NB4 (cell line): ENCODE measurements at places on chromosomes 2 and 18.

GRCh38 chr18:75173125-75173432 lies 35.9 kb downstream of the PTGR3 start:
- peak; percentile 70 for DNase-seq

- DNase-seq: no peak
Observed at GRCh38 chr18:23619388-23619881, 33.1 kb upstream of the NPC1 start.

DNA sequence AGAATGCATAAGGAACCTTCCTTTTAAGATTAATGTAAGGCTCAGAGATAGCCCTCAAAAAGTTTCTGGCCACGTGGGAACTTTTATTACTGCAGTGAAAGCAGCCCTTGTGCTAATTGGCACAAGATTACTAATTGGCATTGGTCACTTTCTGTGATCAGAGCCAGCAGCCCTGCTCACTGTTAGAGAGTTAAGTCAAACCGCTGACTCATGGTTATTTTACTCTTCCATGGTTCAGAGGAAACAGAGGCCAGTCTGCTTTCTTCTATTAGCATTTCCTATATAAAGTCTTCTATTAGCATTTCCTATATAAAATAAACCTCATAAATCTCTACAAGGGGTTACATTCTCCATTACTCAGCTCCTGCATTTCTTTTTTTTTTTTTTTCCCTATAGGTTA lies 1.5 kb upstream of the SLC35G4 start:
- DNase-seq: no peak

DNA sequence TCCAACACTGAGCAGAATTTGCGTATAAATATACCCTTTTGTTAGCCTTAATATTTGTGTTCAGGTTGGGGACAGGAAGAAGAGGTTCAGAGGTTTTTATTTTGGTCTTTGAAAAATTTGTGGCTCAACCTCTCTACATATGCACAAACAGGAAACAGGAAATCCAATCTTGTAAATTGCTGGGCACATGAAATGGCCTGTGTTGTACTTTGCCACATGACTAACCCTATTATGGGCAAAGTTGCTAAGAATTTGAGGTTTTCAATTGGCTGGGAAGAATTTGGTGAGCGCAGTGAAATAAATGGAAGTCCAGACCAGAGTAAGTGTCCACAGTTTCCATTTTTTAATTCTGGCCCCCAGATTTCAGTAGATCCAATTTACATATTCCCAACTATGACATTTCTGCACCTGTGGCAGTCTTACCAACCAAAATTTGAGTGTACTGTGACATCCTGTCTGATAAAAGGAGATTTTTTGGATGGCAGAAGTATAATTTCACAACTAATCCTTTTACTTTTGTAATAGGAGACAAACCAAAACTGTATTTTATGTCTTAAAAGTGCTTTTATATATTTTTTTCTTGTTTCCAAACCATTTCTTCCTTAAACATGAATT lies 63.6 kb downstream of the COX7A2L start:
- peak; percentile 70 for DNase-seq

- no peak for DNase-seq
Observed at GRCh38 chr2:74089816-74090745, 57.6 kb downstream of the BOLA3 start.

DNA sequence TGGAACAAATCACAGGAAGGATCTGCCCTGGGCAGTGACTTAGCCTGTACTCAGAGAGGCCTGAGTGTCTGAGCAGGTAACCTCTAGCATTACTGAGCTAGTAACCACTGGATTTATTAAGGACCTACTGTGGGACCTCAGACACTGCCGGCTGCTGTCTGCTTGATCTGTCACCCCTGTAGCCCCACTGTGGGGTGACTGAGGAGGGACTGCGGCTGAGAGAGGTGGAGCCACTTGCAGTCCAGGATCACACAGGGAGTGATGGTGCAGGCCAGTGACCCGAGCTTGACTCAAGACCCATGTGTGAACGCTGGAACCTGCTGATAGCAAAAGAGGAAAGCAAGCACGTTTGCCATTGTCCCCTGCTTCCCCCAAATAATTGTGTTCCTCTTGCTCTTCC lies 15.6 kb downstream of the CHMP1B start:
- no peak for DNase-seq

GRCh38 chr2:200445284-200445683 lies 64.6 kb downstream of the KCTD18 start:
- no peak for DNase-seq

DNA sequence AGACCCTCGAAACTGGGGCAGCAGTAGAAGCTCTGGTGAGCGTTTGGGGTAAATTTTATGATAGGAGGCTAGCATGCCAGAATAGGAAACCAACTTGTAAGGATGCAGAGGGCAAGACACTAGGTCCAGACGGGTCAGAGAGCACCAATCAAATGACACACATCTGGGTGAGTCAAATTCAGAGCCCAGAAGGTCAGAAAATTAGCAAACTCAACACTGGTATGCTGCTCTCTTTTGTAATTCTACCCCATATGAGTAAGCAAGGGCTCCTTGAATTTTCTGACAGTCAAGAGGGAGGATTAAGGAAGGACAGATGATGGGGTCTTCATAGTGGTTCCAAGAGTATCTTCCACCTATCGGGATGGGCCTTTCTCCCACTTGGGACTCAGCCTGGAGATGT lies 209.8 kb downstream of the BCL2 start:
- no peak for DNase-seq

DNA sequence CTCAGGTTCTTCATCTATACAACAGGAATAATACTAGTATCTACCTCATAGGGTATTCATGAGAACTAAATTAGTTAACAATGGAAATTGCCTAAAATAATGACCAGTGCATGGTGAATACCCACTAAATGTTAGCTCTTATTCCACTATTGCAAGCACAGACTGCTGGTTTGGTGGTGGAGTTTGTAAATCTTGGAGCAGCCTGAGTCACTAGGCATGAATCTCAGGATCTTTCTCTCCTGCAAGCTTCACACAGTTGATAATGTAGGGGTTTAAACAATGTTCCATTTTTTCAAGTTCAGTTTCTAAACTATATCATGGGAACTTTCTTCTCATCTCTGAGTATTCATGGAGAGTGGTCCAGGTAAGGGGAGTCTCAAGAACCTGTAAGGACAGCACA lies 84.0 kb downstream of the OSR1 start:
- no peak for DNase-seq

DNA sequence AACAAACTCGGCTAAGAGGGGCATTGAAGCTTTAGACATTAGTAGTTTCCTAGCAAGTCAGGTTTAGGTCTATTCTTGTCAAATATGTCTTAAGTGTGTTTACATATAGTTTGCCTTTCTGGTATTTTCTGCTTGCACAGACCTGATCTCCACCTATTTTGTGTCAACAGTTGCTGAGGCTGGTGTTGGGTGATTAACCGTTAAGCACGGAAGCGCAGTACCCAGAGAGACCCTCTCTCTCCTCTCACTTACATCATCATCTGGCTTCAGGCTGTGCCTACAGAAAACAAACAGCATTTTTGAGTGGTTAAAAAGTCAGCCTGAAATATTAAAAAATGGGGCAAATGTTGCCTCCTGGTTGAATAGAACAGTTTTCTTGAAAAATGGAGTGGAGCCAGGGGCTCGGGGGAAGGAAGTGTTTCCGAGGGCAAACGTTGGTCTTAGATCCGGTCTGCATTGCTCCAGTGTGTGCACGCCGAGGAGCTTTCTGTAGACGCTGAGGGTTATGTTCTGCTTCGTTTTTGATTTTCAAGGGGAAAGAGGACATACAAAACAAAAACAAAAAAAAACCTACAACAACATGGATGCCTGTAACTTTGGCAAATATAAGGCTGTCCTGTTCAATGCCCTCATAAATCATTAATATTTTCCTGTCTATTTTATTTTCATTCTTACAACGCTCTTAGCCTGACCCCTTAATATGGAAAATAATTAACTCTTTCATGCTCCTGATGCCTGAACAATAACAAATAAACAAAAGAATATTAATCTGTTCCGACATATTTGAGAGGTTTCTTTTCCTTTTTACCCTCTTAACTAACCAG lies 120.8 kb downstream of the MEIS1 start:
- DNase-seq: no peak
